ENCODE measurements at places on chromosomes 1 and 21.

DNA sequence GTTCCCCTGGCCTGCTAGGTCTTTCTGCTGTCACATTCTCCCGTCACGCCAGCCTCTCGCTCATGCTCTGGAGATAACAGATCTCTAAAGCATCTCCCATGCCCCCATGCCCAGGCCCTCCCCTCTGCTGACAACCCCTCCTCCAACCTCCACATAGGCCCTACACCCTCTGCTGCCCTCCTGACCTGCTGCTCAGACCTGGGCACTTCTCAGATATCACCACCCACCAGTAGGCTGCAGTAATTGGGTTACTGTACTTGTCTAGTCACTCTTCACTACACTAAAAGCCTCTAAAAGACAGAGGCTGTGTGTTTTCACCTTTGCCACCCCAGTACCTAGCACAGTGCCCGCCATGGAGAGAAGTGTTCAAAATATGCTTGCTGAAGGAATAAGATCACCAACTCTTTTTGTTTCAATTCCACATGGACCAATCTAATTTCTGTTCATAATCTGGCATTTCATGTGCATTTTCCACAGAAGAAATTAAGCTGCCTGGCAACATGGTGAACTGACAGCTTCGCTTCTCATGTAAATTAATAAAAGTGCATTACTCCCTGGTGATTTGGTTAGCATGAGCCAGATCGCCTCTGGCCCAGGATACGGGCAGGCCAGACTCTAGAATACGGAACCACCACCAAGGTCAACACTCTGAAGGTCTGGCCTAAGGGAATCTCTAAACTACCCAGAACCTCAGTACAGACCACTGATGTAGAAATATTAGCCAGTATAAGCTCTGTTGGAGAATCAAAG, 20.7 kb downstream of the LBR start:
- DNase-seq: no peak

GRCh38 chr1:10965546-10966226, 46.8 kb upstream of the TARDBP start:
- no peak for DNase-seq

GRCh38 chr1:6612641-6613360, 730 bp upstream of the PHF13 start:
- DNase-seq: no peak

DNA sequence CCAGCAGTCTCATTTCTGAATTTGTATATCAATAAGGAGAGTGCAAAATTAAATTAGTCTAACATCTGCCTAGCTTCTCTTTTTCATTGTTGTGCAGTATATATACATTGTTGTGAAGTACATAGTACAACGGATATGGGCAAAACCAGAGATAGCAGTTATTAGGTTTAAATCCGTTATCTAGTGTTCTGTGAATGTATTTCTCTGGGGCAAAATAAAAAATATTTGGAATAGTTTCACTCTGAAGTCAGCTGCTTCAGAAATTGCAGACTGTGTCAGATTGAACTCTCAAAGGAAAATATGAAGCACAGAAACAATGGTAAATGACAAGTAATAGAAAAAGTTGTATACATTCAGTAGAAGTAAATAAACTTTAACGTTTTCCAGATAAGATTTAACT, 836.5 kb upstream of the CXADR start:
- no peak for DNase-seq

DNA sequence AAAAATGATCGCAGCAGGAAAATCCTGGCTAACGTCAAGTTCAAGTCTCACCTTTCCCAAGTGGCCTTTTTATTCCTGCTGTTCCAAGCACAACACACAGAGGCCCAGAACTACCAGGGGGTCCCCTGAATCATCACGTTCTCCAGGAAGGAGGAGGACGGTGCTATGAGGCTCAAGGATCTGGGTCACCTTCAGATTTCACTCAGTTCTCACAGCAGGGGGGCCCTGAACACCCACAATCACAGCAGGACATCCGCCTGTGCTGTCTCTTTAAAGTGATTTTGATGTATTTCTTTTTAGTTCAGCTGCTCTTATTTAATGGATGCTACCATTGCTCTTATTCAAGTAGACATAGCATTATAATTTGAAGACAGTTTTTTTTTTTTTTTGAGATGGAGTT, 173.4 kb downstream of the HUNK start:
- DNase-seq: no peak

- DNase-seq: no peak
These were observed 55.1 kb downstream of the KIF26B start for GRCh38 chr1:245209658-245210435.

Measured in epithelial cell of prostate (primary cell).